ENCODE measurements at places on chromosomes 11 and 22. TPM values are rescaled to one million over a fixed set of nuclear protein-coding genes. Genes with fewer than 3 reads are reported as not detected.

DNA sequence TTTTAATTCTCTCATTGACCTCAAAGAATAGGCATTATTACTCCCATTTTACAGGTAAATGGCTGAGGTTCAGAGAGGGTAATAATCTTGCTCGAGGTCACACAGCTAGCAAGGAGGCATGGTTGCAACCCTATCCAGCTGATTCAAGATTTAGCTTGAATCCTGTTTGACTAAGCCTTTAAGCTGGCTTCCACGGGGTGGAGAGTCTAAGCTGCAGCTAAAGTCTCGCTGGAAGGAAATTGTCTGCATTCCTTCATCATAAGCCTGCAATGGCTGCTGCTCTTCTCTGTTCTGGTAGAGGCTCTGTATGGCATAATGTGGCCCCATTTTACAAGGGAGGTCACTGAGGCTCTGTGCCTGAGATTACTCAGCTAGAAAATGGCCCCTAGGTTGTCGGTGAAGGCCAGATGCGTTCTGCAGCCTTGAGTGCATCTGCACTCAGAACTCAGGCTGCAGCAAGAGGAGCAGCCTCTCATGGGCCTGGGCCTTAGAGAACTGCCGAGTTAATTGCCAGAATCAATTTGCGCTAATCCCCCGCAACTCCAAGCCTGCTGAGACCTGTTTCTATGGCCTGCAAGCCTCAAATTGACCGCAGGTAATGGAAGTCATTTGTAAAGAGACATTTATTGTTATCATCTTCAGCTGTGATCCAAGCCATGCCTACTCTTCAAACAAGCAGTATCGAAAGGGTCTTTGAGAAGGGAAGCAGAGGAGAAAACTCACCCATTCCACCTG lies 44.1 kb upstream of the SEZ6L start:
- DNase-seq = no peak

DNA sequence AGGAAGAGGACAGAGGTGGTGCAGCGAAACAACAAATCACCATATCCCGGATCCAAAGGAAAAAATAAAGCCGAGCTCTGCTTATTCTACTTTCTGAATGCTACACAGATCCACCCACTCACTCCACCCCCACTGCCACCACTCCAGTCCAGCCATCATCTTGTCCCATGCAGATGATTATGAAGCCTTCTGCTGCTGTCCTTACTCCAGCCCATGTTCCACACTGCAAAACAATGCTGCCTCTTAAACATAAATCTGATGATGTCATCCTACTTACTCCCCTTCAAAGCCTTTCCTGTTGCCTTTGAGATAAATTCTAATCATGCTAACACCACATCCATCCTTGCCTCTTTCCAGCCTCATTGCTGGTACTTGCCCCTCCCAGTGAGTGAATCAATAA lies 6.5 kb upstream of the DRD2 start:
- DNase-seq = no peak

DNA sequence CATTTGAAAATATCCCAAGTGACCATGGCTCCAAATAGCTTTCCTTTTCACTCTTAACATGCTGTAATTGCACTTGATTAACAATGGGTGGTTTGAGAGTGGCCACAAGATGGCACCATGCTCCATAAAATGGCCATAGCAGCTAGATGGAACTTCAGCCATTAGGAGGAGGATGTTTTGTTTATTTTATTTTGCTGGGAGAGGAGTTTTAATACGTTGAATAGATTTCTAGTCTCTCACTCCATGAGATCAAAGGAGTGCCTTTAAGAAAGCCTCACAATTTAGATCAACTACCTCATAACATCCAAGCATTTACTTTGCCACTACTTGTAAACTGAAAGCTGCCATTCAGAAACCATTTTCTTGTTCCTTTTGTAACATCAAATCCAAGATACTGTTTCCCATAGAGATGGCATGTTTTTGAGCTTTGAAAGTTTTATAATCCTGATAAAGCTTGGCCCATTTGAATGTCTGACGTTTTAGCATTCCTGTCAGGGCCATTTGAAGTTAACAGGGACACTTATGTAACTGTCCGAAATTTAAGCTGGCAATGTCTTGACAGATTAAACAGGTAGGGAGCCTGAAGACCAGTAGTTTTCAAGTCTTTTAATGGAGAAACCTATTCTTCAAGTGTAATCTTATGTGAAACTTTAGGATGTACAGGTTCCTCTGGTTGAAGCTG lies 4.7 kb downstream of the FEN1 start:
- peak; percentile 77 for DNase-seq

GRCh38 chr11:35274909-35275785 lies 136.2 kb downstream of the CD44 start:
- no peak for DNase-seq

DNA sequence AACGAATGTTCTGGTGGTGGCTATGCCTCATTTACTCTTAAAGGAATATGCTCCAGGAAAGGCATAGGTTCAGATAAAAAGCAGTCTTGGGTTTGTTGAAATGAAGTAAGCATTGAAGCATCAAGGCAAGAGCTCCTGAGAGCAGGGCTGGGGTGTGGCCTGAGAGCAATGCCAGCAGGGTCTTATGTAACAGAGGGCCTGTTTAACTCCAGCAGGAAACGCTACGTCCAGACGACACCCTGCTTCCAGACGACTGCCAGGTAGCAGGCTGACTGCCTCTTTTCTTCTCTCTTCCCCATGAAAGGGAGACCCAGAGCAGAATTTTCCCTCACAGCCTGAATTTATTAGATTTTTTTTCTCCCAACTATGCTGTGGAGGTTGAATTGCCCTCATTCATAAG lies 127.2 kb upstream of the SLC5A12 start:
- DNase-seq = no peak

DNA sequence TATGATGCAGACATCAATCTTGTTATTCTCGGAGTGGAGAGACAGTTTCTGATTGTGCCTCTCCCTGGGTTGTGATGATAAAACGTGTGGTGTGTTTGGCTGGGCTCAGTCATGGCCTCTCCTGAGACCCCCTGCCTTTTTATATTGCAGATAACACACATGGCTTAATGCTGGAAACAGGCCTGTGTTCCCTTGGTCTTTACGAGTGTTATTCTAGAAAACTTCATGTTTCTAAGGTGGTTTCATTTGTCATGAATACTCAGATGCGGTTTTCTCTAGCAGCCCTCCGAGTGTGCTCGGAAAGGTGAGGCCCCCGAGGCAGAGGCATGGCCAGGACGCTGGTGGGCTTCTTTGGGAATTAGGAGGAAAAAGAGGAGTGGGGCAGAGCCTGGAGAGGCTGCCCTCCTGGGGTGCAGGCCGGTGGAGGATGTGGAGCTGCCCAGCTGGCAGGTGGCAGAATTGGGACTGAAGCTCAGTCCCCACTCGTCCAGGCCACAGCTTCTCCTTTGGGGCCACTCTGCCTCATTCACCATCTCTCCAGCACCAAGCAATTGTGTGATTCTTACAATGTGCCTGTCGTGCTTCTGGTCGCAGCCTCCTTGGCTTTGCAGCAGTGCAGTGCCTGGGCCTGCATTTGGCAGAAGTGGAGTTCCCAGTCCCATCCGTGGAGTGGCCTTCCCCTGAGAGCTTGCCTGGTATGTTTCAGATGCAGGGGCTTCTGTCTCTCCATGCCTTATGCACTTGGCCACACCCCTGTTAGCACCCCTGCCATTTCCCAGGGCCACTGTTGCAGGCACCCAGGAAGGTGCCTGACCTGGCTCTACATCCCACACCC lies 309.6 kb downstream of the TBC1D22A start:
- DNase-seq = no peak

DNA sequence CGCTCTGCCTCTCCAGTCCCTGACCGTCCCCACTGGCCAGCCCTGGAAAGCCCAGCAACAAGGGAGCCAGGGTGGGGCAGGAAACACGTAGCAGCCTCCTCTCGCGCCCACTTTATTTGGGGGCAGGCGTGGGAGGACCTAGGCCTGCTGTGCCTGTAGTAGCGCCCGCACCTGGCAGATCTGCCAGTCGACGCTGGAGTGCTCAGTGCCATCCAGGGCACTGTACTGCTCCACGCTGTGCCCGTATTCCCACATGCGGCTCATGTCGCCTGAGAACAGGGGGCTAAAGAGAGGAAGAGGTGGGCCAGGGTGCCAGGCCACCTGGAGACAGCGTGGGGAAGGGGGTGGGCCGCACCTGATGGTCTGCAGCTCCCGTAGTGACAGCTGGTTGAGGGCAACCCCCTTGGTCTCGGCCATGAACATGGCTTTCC lies 17.0 kb upstream of the DRICH1 start:
- DNase-seq = no peak

- no peak for DNase-seq
Measured at GRCh38 chr11:18761741-18762140, 29.9 kb downstream of the PTPN5 start.

DNA sequence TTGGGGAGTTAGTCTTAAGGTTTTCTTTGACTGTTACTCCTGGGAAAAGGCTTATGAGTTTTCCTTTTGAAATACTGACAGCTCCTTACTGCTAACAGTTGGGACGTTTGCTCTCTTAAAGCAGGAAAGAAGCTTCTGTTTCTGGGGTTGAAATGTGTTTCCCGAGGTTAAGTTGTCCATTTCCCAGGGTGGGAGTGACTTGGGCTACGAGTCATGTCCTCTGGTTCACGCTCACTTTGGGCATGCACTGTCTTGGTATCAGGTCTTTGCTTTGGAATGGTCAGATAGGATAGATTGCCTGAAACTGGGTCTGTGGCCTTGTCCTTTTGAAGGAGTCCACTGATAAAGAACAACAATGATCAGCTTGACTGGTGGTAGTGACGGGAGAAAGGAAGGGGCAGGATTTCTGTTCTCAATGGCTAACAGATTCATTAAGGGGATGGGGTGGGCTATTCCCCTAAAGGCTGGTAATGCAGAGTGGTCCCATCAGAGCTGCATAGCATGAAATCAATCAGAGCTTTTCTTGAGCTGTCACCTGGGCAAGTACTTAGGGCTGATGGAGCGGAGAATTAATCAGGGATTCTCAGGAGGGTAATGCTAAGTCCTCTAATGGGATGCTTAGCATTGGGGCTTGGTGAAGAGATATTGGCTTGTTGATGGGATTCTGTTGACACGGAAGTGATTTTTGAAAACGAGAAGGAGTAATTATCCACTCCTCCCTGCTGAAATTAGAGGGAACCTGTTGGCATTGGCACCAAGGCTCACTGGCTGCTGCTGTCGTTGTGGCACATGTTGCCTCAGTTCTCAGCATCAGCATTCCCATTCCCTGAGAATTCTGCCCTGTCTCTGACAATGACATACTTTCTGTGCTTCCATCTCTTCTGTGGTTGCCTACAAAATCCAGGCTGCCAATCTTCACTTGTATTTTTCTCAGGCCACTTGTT lies 81.6 kb downstream of the TEAD1 start:
- no peak for DNase-seq

- no peak for DNase-seq
Measured at GRCh38 chr22:39965748-39966147, 5.6 kb downstream of the TMA7B start.

GRCh38 chr11:16780146-16780545 lies 41.7 kb downstream of the C11orf58 start:
- DNase-seq = no peak

C11orf87 gene
- not detected for total RNA-seq

WNT7B gene
- not detected for total RNA-seq

MRPL40 gene
- 38.5 TPM for total RNA-seq

PPP6R2 gene
- total RNA-seq = 41.7 TPM

SREBF2 gene
- total RNA-seq = 137 TPM

DDTL gene
- total RNA-seq = 2.0 TPM

All from activated CD4-positive, alpha-beta memory T cell treated with anti-CD3 and anti-CD28 coated beads for 36 hours (primary cell).